ENCODE measurements at places on chromosomes 16 and 17.

- DNase-seq: no peak
Measured at GRCh38 chr16:68770671-68771070, 33.6 kb downstream of the CDH1 start.

- DNase-seq: no peak
Measured at GRCh38 chr16:1531638-1531910, 1.9 kb upstream of the TMEM204 start.

DNA sequence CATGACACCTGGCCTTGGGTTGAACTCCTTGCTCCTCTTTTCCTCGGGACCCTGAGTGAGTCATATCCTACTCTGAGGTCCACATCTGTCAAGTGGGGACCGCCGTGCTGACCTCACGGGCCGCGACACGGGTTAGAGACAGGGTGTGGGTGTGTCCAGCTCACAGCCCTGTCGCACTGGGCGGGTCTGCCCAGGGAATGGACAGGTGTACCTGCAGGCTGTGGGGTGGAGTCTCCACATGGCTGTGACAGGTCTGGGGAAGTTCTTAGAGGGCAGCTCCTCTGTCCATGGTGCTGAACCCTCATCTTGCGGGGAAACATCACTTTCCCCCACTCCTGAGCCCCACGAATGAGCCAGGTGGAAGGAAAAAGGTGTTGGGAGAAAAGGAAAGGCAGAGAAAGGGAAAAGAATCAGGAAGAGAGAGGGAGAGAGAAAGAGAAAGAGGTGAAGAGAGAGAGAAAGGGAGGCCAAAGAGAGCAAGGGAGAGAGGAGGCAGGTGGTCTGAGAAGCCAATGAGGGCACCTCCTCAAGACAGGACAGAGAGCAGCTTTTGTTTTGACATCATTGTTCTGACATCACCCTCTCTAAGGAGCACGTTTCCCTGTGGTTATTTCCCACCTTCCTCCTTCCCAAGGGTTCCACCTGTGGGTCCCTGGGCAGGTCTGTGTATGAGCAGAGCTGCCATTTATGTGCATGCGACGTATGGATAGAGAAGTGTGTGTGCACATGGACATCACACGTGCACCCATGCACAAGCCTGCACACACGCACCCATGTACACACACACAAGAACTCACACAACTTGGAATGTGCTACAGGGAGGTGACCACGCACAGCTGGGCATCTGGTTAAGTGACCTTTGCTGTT is 32.6 kb upstream of the CBFA2T3 start:
- no peak for DNase-seq

DNA sequence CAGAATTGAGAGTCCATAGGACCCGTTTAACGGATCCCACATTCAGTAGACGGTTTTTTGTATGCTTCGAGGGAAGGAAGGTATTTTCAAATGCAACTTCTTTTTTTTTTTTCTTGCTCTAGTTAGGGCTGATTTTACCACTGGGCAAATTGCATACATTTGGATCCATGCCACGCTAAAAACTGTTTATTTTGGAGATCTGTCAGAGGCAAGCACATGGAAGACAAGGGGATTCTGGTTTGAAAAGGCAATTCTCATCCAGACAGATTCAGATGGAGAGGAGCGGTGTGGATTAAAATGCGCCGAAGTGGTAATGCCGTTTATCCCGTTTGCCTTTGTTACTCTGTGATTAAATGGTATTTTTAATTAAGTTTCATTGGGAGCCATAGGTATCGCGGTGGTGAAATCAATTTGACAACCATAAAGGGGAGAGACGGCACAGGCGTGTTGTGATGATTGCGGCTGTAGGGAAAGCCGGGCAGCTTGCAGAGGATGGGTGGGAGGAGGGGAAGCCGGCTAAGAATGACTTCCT is 170.4 kb downstream of the IRX3 start:
- no peak for DNase-seq

- DNase-seq: no peak
Measured at GRCh38 chr16:85003076-85003475, 8.3 kb downstream of the ZDHHC7 start.

GRCh38 chr17:2745317-2746037 is 4.0 kb downstream of the CCDC92B start:
- DNase-seq: no peak

DNA sequence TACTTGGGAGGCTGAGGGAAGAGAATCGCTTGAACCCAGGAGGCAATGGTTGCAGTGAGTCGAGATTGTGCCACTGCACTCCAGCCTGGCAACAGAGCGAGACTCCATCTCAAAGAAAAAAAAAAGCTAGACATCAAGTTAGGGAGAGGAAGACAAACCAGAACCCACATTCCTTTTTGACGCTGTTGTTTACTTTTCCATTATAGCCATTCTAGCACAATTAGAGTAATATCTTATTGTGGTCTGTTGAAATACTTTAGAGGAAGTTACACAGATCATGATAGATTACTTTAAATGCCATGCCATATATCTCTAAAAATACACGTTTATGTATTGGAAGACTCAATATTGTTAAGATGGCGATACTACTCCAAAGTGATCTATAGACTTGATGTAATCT is 16.5 kb upstream of the ABCC1 start:
- no peak for DNase-seq

- DNase-seq: no peak
Measured at GRCh38 chr17:30858556-30859250, 26.9 kb downstream of the ATAD5 start.

DNA sequence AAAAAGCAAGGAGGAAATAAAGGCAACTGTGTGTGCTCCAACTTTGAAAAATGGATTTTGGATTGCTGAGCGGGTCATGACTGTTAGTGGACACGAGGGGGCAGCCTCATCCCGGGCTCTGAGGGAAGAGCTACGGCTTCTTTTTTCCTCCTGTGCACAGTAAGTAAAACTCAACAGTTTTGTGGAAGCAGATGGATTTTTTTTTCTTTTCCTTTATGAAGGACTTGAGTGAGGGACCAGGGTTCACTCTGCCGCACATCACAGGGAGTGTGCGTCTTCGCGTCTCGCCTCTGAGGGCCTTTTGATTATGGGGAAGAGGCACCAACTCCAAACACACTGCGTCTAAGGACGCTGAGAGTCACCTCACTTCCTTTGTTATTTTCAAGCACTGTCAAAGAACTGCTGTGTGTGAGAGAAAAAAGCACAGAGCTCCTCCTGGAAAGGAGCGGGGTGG is 80.3 kb upstream of the GOT2 start:
- no peak for DNase-seq

GRCh38 chr16:57859331-57859730 is 57.0 kb upstream of the KIFC3 start:
- peak; percentile 19 for DNase-seq

DNA sequence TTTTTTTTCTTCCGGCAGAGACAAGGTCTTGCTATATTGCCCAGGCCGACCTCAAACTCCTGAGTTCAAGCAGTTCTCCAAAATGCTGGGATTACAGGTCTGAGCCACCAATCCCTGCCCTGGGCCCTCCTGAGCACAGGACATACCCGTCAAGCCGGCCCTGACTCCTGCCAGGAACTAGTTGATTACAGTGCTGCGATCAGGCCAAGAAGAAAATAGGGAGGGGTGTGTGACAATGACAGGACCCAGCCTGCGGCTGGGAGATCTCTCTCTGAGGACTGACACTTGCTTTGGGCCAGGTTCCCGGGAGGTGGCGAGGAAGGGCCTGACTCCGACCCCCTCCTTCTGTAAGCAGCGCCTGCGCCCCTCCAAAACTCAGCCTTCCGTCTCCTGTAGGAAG is 276.6 kb downstream of the MRTFB start:
- DNase-seq: no peak

DNA sequence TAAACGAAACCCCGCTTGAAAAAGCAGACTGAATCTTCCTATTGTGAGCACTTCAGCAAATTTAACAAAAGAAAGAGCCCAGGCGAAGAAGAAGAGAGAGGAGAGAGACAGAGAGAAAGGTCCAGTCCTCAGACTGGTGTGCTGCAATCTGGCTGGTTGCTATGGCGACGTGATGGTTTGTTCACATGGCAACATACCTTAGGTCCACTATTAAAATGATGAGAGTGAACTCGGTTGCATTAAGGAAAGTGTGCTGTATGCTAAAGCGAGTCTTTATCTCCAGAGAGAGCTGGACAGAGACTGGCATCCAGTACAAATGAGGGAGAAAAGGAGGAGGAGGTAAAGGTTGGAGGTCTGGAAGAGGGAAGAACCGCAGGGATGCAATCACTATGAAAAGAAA is 271.8 kb upstream of the ZFHX3 start:
- DNase-seq: no peak

- no peak for DNase-seq
Measured at GRCh38 chr16:12515346-12515745, 288.3 kb downstream of the CPPED1 start.

DNA sequence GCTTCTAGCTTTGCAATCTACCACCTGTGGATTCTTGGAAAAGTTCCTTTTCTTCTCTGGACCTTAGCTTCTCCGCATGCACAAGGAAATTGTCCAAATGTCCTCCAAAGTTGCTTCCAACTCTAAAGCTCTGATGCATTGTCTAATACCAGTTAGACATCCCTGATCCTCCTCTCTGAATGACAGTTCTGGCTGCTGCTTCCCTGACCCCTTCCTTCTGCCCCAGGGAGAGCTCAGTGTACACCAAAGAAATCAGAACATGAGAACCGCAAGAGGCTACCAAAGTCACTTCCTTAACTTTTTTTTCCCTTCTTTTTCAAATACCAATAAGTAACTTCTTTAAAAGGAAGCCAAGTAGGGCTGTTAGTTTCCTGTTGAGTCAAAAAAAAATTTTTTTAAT is 79.7 kb upstream of the CES5A start:
- no peak for DNase-seq

DNA sequence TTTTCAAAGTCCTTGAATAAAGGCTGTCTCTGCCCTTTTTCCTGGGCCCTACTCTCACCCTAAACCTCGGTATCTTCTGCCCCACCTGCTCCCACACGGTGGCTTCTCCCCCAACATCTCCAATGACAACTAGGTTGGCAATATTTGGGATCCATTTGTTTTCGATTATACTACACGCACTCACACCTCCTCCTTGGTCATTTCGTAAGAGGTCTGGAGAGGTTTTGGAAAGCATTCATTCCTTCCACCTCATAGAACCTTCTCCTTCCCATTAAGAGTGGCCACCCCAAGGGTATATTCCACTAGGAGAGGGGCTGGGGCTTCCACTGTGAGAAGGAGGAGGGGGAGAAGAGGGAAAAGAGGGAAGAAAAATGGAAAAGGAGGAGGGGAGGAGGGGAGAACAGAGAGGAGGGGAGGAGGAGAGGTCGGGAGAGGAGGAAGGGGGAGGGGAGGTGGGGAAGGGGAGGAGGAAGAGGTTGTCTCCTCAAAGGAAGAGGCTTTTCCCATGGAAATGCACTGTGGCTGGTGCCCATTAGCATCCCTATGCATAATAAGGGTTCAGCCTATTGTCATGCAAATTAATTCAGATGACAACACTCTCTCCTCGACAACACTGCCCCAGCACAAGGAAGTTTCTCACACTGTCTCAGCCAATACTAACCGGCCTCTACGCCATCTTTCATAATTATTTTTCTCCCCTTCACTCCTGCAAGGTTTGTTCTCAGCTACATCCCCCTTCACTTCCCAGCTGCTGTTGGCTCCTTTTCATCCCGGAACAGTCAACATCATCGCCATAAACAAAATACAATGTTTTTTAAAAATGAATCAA is 30.0 kb downstream of the SOX9 start:
- DNase-seq: no peak

DNA sequence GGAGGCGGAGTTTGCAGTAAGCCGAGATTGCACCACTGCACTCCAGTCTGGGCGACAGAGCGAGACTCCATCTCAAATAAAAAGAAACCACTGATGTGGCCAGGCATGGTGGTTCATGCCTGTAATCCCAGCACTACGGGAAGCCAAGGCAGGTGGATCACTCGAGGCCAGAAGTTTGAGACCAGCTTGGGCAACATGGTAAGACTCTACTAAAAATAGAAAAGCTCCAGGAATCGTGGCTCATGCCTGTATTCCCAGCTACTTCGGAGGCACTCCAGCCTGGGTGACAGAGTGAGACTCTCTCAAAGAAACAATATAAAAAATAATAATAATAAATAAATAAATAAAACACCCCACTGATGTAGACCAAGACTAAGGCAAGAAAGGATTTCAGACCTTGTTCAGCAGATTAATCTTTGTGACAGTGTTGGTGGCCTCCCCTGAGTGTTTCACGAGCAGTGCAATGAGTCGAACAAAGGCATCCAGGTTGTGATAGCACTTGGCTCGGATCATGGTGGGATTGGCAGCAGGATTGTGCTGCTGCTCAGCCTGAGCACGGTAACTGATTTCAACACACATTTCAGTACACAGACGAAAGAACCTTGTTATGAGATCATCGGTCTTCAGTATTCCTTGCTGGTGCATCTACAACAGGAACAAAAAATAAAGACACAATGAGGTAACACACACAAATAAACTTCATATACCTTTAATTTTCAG is 18.6 kb downstream of the SETD6 start:
- DNase-seq: no peak

- DNase-seq: no peak
Measured at GRCh38 chr17:7790150-7790549, 43.9 kb upstream of the KDM6B start.

- no peak for DNase-seq
Measured at GRCh38 chr17:57102122-57102521, 17.1 kb downstream of the AKAP1 start.

GRCh38 chr17:21303441-21304065 is 19.0 kb downstream of the MAP2K3 start:
- DNase-seq: no peak

DNA sequence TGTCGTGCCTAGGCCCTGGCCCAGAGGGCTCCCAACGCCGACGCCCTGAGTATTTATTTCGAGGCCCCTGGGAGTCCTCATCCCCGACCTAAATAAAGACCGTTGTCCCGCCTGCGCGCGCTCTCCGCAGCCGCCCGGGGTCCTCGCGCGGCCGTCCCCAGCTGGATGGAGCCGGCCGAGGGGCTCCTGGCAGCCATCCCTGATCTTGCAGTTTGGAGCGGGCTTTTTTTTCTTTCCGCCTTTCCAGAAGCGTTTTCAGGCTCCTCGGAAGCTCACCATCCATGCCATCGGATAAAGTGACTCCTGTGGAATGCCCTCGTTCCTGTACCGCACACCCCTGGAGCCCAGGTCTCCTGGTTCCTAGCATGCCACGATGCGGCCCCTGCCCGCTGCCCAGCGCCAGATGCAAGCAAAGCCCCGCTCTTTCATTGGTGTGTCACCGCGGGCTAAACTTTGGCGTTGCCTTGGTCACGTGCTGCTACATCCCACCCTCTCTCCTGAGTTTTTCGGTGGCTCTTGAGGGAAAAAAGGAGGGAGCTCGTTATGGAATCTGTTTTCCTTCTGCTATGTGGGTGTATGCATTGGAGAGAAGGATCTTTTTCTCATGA is 716 bp downstream of the TMEM94 start:
- DNase-seq: peak; percentile 87

DNA sequence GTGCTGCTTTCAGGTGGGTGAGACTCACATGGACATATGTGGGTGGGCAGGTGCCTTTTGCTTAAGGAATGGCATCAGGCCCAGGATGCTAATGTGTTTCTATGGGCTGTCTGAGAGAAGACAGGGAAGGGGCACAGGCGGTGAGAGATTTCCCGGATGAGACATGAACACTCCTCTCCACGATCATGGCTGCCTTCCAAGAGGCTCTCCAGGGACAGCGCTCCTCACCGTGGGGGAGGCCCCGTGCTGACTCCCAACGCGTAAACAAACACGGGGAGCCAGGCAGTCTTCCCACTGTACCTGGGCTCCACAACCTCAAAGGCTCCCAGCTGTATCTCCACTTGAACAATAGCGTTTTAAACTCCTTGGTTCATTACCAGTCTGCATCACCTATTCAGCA is 42.8 kb downstream of the CDK5R1 start:
- DNase-seq: no peak

- no peak for DNase-seq
Measured at GRCh38 chr16:11278681-11279628, 2.2 kb downstream of the PRM1 start.

All from NCI-H524 (cell line).